ENCODE measurements at places on chromosomes 1 and 21.

- DNase-seq, result no peak
These were observed 53.9 kb upstream of the CACNA1E start for GRCh38 chr1:181429462-181429861.

GRCh38 chr1:6603238-6603914, 707 bp upstream of the KLHL21 start:
- DNase-seq, result no peak

DNA sequence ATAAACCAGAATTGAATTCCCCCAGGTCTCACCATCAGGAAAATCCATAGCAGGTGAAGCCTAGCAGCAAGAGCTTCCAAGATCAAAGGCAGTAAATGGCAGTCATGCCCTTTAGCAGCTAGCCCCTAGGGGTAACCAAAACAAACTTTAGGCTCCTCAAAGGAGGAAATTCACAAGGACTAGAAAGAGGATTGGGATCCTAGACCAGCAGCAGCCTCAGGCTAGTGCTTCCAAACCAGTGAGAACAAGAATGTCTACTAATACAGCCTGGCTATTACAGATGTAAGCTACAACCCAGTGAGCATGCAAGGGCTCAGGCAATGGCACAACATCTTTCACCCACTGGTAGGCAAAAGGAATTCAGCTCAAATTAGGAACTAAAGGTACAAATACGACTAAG, 11.1 kb upstream of the RIMKLA start:
- no peak for DNase-seq

GRCh38 chr1:210441028-210441427, 112.3 kb downstream of the HHAT start:
- DNase-seq, result no peak

GRCh38 chr1:181076852-181077251, 11.6 kb upstream of the IER5 start:
- no peak for DNase-seq

GRCh38 chr1:156551869-156552268, 20.5 kb downstream of the IQGAP3 start:
- no peak for DNase-seq

DNA sequence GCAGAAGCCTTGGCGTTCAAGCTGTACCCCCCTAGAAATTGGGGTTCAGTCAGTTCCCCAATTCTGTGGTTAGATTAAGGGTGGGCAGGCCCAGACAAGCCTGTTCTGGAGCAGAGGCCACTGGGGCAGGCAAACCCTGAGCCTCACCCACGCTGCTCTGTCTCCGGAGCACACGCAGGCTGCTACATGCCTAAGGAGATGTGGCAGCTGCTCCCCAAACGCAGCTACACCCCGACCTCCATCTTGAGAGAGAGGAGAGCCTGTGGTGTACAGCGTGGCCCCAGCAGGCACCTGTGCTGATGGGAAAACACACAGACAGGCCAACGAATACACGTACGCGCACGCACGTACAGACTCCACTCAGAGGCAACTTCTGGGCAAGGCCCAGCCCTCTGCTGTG, 33.9 kb upstream of the GRHL3 start:
- no peak for DNase-seq

DNA sequence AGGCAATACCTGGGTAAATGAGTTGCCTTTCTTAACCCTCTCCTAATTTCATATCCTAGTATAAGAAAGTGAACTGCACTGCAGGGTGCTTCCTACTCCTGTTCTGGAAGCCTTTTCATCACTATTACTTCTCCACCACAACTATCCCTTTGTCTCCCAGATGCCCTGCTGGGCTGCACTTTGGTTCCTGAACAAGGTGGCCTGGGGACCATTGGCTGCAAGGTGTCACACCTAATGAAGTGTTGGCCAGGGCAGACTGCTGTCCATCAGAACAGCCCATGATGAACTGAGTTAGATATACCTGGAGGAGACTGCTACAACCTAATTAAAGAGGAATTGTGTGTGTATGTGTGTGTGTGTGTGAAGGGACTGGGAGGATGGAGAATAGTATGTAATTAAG, 1.9 kb upstream of the KLHDC8A start:
- DNase-seq, result no peak

- DNase-seq, result no peak
These were observed 267.4 kb upstream of the RUNX1 start for GRCh38 chr21:35316456-35316855.

DNA sequence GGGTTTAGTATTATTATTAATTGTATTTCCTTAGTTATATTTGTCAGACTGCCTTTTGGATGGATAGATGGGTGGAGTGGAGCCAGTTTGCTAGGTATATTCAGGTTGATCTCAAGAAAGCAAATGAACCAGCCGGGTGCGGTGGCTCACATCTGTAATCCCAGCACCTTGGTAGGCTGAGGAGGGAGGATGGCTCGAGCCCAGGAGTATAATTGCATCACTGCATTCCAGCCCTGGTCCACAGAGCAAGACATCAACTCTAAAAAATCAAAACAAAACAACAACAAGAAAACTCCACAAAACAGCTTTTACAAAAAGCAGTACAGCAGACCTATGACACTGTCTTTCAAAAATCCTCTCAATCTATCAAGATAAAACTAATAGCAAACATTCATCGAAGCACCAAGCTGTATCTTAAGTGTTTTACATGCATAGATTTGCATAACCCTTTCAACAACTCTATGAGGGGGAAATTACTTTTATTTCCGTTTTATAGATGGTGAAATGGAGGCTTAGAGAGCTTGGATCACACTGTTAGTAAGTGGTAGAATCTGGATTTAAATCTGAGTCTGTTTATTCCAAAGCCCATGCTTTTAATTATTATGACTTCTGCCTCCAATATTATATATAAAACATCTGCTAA, 25.5 kb downstream of the KMO start:
- DNase-seq, result no peak

DNA sequence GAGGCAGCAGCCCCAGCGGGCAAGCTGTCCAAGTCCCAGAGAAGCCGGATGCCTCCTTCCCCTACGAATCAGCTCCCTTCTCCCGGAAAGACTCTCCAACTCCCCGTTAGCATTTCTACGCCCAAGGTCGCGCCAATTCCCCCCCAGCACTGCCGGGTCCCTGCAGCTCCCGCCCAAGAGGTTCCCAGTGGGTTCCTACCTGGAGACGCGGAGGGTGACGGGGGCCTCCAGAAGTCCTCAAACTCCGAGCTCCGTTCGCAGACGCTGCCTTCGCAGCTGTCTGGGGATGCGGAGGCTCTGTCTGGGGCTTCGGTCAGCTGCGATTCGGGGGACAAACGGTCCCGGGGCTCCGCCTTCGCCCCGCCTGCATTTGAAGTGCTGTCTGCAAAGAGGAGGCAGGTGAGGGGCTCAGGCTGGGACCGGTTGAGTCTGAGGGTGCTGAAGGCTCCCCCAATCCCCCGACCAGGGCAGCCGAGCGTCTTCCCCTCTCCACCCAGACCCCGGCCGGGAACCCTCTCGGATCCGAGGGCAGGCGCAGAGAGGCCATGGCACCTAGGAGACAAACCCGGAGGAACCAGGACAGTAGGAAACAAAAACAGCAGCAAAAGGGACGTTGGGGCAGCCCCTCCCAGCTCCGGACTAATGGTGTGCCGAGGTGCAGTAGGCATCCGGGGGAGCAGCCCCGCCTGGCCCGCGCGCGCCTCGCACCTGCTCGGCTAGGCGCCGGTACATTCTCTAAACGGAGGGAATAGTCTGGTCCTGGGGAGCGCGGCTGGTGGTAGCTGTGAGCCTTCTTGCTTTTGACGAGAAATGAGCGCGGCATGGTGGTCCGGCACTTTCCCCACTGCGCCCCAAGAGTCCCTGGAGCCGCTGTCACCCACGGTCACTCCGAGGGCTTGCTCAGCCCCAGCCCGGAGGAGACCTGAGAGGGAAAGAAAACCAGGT, 3.8 kb downstream of the GFI1 start:
- no peak for DNase-seq

- no peak for DNase-seq
These were observed 9.8 kb downstream of the RGS18 start for GRCh38 chr1:192167911-192168700.

DNA sequence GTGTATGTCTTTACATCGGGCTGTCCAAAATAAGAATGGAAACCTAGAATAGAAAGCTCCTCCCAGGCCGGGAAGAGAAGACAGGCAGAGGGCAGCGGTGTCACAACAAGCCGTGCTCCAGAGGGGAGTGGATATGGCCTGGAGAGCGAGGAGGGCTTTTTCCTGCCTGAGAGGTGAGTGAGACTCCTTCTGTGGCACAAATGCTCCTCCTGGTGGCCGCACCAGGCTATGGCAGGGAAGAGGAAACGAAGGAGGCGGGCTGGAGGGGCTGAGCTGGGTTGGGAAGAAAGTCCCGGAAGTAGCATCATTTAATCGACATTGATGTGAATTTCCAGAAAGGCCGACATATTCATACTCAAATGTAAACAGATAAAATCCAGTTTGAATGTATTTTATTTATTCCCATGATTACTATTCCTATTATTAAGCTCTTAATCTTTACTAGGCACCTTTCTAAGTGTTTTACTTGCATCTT, 54.7 kb downstream of the MEF2D start:
- DNase-seq, result peak; percentile 99

- no peak for DNase-seq
These were observed 3.6 kb upstream of the NUP210L start for GRCh38 chr1:154158307-154159125.

DNA sequence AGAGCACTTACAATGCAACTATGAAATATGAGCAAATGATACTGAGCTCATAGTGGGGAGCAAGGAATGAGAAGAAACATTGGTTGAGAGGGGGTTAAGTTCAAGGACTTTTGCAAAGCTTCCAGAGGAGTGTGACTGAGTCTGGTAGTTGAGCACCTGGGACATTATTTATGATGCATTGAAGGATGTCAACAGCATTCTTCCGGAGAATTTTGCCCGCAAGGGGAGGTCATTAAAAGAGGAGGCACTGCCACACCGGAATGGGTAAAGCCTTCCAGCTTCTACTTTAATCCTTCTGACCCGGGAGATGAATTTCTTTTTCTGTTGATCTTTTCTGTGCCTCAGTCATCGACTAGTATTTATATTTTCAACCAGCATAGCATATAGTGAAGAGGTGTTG, 208.4 kb upstream of the CAMK1G start:
- DNase-seq, result no peak

- DNase-seq, result no peak
These were observed 59.8 kb downstream of the XCL1 start for GRCh38 chr1:168636200-168636599.

DNA sequence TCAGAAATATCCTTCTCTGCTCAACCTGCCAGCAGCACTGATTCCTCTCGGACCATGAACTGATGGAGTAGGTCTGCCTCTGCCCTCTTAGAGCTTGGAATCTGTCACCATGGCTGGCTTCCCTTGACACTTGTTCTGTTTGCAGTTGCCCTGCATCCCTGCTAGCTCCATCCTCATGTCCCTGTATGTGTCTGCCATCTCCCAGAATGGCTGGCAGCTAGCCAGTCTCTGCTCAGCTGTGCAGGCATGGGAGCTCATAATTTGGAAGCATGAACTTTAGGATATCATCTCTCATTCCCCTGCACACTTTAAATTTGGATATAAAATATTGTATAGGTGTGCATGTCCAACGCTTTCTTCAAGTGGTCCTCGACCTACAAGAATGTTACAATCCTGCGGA, 95.4 kb downstream of the C1orf94 start:
- peak; percentile 55 for DNase-seq

DNA sequence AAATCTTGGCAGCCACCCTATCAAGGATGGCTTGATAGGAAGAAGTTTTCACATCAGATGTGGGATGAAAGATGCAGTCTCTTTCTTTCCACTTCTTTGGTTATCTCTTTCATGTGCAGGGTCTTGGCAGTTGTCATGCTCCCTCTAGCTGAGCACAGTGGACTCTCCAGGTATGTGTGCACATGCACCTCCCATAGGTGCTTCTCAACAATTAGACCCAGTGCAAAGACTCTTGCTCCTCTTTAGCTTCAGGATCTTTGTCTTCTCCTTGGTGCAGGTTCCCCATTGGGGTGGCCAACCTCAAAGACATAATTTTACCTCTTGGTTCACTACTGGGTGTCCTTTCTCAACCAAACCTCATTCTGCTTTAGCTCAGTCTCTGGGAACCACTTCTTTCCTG, 80.7 kb downstream of the TBX15 start:
- no peak for DNase-seq

- no peak for DNase-seq
These were observed 150.3 kb downstream of the HMGB4 start for GRCh38 chr1:34013958-34014737.

DNA sequence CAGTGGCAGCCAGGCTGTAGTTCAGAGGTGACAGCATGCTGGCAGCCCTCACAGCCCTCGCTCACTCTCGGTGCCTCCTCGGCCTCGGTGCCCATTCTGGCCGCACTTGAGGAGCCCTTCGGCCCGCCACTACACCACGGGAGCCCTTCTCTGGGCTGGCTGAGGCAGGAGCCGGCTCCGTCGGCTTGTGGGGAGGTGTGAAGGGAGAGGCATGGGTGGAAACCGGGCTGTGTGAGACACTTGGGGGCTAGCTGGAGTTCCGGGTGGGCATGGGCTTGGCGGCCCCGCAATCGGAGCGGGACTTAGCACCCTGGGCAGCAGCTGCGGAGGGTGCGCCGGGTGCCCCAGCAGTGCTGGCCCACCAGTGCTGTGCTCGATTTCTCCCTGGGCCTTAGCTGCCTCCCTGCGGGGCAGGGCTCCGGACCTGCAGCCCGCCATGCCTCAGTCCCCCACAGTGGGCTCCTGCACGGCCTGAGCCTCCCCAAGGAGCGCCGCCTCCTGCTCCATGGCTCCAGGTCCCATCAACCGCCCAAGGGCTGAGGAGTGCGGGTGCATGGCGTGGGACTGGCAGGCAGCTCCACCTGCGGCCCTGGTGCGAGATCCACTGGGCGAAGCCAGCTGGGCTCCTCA, 396.8 kb downstream of the FAM72C start:
- DNase-seq, result no peak

DNA sequence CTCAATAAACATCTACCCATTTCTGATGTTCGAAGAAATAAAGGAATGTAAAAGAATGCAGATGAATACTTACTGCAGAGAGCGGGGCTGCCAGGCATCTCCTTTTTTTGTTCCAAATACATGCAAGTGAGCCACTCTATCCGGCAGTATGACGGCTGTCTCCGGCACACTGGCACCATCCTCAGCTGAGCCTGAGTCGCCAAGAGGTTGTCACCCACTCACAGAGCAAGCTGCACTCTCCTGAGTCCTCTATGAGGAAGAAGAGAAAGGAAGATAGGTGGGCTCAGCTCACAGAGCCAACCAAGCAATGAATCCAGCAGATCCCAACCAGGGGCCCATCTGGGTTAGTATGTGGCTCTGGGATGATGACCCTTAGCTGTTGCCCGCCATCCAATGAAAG, 65.3 kb downstream of the CD46 start:
- DNase-seq, result no peak

DNA sequence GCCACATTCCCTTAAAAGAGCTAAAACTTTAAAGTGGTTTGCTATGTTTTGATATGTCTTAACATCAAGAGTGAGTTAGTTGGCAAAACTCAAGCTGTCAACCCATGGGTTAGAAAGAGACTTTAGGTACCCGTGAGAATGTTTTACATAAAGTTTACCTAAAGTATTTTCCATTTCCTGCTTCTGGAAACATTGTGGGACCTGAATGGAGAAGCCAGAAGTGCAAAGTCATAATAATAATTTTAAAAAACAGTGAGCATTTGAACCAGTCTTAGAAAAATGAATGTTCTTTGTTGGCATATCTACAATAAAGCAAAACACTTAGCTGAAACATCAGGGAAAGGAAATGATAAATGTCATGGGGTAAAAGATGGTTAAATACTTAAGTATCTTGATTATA, 34.8 kb downstream of the LRRC8C start:
- no peak for DNase-seq

GRCh38 chr1:42657201-42657600, 1.0 kb upstream of the PPIH start:
- no peak for DNase-seq

GRCh38 chr1:36776948-36777831, 257.1 kb downstream of the GRIK3 start:
- no peak for DNase-seq
